COR-L47 (cell line): ENCODE measurements at places on chromosomes 2 and 18.

DNA sequence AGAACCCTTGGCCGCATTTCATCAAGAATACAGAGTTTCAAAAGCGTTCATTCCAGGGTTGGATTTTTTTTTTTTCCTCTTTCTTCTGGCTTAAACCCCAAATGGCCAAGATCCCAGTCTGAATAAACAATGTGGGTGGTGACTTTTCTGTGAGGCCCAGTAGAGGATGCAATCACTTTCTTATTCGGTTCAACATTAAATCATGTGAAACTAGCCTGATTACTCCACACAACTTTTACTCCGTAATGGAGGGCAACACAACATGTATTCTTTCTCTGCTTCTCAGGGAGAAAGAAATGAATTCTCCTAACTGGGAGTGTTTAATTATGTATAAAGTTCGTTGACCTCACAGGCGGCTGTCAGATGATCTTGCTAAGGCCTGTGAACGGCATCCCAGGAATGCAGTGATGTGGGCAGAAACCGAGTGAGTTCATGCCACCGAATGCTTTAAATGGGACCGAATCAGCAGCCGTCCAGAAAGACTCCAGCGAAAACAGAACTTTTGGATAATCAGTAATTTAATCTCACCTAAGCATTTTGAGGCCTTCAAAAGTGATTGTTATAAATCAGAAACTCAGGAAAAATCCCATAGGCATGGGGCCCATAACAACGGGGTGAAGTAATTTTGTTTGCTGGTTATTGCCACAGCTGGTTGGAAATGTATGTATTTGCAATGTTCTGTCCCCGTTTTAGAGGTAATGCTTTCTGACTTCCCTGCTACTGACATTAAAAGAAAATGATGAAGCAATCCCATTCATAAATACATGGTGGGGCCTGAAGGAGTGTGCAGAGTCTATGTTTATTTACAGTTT, 81.5 kb downstream of the BCL2 start:
- DNase-seq = no peak

GRCh38 chr2:31168291-31168690, 30.1 kb upstream of the GALNT14 start:
- DNase-seq = no peak

DNA sequence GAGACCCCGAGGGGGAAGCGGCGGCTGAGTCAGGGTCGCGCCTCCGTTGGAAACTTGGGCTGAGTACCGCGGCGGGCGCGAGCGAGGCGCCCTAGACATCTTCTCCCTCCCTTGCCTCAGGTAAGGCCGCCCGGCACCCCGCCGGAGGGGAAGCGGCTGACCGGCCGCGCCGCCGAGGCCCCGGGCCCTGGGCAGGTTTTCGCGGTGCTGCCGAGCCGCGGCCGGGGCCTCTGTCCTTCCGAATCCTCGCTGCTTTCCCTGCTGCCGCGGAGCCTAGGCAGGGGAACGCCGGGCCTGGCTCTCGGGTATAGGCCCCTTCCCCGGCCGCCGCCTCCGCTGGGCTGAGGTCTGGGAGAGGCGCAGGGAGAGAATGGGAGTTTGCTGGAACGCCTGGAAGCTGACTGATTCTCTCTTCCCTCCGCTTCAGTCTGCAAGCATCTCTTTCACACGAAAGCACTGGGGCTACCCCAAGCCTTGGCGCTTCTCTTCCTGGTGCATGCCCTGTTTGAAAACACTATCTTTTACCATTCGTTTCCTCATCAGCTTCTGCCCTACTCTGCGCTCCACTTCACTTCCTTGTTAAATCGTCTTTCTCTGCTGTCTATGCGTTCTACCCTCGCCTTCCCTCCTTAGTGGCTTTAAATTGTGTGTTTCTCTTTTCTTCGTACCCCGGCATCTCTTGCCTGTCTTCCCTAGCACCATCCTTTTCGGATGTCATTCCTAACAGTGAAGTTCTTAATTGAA, 652 bp downstream of the PPM1B start:
- peak; percentile 20 for DNase-seq

DNA sequence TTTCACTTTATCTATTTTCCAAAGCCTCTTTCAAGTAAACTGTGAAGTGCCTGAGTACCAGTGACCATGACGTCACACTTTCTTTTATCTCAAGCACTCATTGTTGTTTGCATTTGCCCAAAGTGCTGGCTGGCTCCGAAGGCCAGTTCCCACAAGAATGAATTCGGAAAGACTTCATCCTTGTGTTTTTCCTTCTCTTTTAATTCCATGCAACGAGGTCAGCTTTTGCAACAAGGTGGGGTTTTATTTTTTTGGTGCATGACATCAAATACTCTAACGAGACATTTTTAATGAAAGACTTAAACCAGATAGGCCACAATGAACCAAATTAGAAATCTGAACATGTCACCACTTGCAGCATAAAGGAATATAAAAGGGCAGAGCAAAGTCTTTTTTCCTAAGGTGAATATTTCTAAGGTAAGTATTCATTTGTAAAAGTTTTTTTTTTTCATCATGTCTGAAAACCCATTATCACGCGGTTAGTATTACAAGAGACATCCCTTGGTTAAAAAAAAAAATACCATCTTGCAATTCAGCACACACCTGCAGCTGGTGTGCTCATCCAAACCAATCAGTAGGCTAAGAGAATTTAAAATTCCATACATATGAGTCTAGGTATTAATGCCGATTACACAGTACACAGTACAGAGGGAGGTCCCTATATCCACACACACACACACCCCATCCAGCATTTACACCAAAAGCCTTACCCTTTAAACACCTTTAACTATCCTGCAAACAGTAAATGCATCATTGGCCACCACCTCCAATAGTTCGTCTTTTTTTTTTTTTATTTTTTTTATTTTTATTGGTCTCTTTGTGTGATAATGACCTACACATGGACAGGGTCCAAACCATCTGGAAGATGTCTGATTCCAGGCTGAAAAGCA, 2.3 kb downstream of the ARL4C start:
- DNase-seq = peak; percentile 14

- DNase-seq = no peak
Observed at GRCh38 chr2:64745562-64745961, 91.8 kb upstream of the SERTAD2 start.

- no peak for DNase-seq
Observed at GRCh38 chr18:79974025-79974654, 9.7 kb downstream of the HSBP1L1 start.

- no peak for DNase-seq
Observed at GRCh38 chr2:200477667-200478131, 32.2 kb downstream of the KCTD18 start.

DNA sequence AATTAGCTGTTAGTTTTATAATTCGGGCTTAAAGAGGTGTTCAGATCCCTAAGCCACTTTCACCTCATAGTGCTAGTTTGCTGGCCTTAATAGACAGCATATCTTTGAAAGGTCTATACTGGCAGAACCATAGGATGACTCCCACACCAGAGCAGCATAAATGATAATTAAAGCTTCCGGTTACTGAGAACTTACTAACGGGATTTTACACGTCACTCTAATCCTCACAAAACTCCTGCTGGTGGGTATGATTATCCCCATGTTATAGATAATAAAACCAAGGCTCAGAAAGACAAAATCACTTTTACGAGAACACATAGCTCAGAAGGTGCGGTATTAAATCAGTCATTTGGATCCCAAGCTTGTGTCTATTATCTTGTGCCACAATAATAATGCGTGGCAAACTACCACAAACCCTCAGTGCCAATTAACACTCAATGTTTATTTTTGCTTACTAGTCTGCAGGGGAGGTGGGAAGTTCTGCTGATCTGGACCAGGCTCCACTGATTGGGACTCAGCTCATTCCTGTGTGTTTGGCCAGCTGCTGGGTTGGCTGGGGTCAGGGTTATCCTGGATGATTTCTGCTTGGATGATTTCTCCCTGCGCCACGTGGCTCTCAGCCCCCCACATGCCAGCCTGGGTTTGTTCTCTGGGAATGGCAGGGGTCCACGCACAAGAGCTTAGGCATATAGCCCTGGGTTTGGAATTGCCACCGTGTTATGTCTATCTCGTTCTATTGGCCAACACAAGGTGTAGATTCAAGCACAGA, 62.3 kb downstream of the TRIB2 start:
- peak; percentile 1 for DNase-seq

DNA sequence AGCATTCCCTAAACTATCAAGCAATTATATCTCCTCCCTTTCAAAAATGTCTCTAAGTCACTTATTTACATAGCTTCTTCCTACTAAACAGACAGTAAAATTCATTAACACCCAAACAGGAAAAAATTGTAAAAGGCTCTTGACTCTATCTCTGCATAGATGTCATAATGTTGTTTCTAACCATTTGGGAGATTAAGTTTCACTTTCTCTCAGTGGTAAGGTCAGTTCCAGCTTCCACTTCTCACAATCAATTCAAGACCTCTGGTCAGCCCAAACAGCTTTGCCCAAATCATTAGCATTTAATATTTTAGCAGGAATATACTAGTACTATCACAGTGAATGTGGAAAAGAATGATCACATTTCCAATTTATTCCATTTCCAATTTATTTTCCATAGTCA, 374.3 kb upstream of the MC4R start:
- DNase-seq = no peak

- no peak for DNase-seq
Observed at GRCh38 chr2:168814939-168815907, 12.8 kb downstream of the NOSTRIN start.

DNA sequence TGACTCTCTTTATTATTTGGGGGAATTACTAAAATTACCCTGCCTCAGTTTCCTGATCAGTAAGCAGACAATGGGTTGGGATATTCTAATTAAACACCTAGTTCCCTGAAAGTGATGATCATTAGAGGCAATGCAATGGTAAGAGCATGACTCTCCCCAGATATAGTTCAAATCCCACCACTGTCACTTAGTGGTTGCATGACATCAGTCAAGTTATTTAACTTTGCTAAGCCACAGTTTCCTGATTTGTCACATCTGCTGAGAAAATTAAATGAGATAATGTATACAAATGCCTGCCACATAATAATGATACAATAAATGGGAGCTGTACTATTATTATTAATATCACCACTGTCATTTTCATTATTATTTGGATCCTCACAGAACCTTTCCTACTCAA, 29.9 kb downstream of the ZEB2 start:
- no peak for DNase-seq

DNA sequence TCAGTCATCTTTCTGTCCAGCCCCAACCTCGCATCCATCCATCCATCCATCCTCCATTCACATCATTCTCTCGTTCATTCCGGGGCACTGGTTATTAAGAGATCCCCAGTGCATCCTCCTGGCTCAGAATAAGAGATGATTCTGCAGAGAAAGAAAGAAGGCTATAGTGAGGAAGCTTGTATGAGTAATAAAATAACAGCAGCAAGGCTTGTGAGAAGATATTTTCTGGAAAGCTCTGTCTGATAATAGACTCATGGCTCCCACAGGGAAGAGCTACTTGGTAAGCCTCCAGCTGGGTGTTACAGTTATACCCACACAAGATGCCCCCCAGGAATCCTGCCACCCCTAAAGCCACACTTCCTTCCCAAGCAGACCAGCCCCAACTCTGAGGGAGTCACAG, 143.2 kb downstream of the MTCL1 start:
- no peak for DNase-seq

- DNase-seq = no peak
Observed at GRCh38 chr18:58847383-58848071, 17.1 kb upstream of the ZNF532 start.

DNA sequence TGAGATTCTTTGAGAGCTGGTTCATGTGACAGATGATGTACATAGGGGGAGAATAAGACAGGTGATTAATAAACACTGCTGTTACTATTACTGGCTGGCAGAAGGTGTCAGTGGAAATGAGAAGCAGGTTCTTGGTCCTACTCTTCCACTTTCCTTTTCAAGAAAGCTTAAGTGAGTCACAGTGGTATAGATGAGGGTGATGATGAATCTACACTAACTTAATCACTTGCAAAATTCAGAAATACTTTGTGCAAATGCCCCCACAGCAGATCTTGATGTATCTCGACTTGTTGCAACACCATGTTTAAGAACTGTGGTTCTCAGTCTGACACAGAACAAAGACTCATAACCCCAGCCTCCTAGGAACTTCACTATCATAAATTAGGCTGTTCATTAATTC, 35.9 kb upstream of the MGAT5 start:
- DNase-seq = no peak

GRCh38 chr2:52916981-52917380, 850.6 kb upstream of the CHAC2 start:
- no peak for DNase-seq

- no peak for DNase-seq
Observed at GRCh38 chr2:143148757-143149156, 19.5 kb downstream of the ARHGAP15 start.

DNA sequence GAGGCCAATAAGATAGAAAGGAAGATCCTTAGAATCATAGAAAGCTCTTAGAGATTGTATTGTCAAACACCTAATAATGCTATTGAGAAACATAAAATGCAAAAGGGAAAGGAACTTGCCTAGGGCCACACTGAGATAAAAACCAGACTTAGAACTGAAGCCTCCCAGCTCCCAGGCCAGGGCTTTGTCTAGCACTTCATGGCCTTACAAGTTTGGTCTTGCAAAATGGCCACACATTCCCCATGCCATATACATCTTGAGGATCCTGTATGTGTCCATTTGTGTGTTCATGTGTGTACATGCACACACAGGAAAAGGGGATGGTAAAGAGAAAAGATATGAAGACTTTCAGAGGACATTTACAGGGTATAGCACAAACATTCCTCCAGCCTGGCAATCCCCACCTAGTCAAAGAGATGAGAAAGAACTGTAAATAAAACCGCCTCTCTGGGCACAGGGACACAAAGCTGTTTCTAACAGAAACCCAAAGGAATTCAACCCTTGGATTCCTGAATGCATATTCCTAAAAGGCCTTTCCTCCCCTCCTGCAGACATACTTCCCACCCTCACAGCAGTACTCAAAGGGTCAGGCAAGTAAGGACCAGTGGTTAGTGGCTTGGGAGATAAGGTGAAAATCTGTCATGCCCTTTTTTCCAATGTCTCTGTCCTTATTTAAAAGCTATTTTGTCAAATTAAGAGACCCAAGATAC, 99.7 kb upstream of the KLHL29 start:
- DNase-seq = no peak

- DNase-seq = no peak
Observed at GRCh38 chr2:150410809-150411208, 76.7 kb downstream of the RND3 start.

- DNase-seq = peak; percentile 14
Observed at GRCh38 chr18:47981320-47981719, 50.9 kb upstream of the SMAD2 start.

- peak; percentile 55 for DNase-seq
Observed at GRCh38 chr18:48777026-48777743, 173.6 kb downstream of the SMAD7 start.

- DNase-seq = no peak
Observed at GRCh38 chr2:127423880-127424279, 5.7 kb downstream of the PROC start.

GRCh38 chr2:107148055-107148454, 262.1 kb upstream of the ST6GAL2 start:
- no peak for DNase-seq

- no peak for DNase-seq
Observed at GRCh38 chr2:94956797-94957391, 68.6 kb upstream of the MAL start.

GRCh38 chr18:53422896-53423295, 801.6 kb downstream of the MBD2 start:
- no peak for DNase-seq
